ENCODE measurements at places on chromosomes 4 and X. TPM values are rescaled to one million over a fixed set of nuclear protein-coding genes. Genes with fewer than 3 reads are reported as not detected.

The GPC3 gene
- total RNA-seq = 0.71 TPM

The PPP2R2C gene
- total RNA-seq = 269 TPM

The HTN1 gene
- not detected for total RNA-seq

The C1QTNF7 gene
- total RNA-seq = 0.32 TPM
